Naive thymus-derived CD4-positive, alpha-beta T cell (primary cell): ENCODE measurements at places on chromosomes 11 and 22.

DNA sequence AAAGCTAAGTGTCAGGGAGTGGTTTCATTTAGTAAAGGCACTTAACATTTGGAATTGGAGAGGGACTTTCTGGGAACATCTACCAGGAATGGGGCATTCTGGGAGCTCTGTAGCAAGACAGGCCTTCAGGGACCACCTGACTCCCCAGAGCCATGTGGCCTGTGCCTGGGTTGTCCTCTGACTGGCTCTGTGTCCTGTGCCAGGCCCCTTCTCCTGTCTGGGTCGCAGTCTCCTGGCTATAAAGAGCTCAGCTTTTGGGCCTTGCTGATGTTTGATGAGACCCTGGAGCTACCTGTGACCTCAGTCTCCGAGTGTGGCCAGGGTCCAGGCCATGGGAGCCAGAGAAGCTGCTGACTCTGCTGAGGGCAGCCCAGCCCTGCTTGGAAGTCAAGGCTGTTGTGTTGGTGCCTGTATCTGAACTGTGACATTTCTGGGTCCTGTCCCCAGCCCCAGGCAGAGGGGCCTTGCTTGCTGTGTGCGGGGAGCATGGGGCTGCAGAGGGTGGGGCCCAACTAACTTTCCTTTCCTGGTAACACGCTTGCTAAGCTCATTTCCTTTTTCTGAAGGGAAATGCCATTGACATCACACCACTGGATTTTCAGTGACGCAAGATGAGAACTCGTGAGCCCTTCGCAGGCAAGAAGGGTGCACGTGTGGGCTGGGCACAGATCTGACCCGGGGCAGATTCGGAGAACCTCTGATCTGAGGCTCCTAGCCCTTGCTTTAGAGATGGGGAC, 41.3 kb downstream of the LRRC32 start:
- H3K27me3 ChIP-seq, result no peaks in the 10 kb centered on the region
- no peaks in the 10 kb centered on the region for H3K4me1 ChIP-seq
- DNase-seq, result no peak
- no peak overlapping the region for H3K4me3 ChIP-seq
- no peak overlapping the region for H3K27ac ChIP-seq

GRCh38 chr11:71451596-71452198, 1.3 kb upstream of the NADSYN1 start:
- peaks cover 41% of the 10 kb centered on the region for H3K4me1 ChIP-seq
- H3K4me3 ChIP-seq, result peak overlapping the region; percentile 97
- peak overlapping the region; percentile 92 for H3K27ac ChIP-seq
- H3K36me3 ChIP-seq, result peaks cover 1% of the 10 kb centered on the region

DNA sequence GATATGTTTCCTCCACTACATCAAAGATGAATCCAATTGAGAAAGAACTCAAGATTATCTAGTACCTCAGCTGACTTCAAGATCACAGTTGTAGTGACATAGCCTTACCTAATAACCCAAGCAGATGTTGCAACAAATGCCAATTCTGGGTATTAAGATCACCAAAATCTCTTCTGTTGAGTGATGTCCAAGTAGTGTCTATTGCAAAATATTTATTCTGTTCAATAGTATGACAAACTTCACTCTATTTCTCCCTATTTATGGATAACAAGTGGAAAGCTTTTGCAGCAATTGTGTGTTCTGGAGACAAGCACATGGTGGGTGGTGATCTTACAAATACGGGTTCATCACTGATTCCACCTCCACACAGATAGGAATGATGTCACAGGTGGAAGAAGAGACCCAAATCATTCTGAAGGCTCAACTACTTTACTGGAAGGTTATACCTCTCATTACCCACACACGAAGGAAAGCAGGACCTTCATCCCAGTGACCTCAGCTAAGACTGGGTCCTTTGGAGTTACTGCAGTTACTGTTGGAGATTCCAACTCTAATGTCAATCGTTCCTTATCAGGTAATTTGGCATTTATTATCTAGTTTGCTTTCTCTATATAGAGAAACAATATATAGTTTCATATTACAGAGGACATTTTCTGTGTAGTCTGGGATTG, 72.0 kb downstream of the CD44 start:
- peaks cover 63% of the 10 kb centered on the region for H3K36me3 ChIP-seq
- no peak overlapping the region for H3K27ac ChIP-seq
- no peak overlapping the region for H3K4me3 ChIP-seq
- peaks cover 23% of the 10 kb centered on the region for H3K4me1 ChIP-seq

- no peak overlapping the region for H3K27ac ChIP-seq
- H3K4me1 ChIP-seq, result peaks cover 15% of the 10 kb centered on the region
- DNase-seq, result no peak
- no peaks in the 10 kb centered on the region for H3K36me3 ChIP-seq
Measured at GRCh38 chr11:64444838-64445441, 86.0 kb downstream of the RPS6KA4 start.

DNA sequence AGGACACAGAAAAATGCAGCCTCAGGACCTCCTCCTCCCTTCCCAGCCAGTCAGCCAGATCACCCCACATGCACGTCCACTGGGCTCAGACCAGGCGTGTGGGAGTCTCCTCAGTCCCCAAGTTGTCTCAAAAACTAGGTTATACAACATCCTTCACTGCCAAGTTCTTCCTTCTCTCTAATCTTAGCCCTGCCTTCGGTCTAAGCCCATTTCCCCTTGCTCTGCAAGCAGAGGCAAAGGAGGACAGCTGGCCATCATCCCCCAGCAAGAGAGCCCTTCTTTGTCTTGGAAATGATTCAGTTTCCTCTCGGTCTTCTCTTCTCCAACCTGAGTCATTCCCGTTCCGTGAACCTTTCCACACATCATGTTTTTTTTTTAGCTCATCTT, 14.0 kb upstream of the NRGN start:
- H3K4me3 ChIP-seq, result no peak overlapping the region
- no peaks in the 10 kb centered on the region for H3K36me3 ChIP-seq
- no peaks in the 10 kb centered on the region for H3K27me3 ChIP-seq
- DNase-seq, result no peak

GRCh38 chr11:38305682-38306081, 1707.6 kb upstream of the RAG2 start:
- no peaks in the 10 kb centered on the region for H3K27me3 ChIP-seq
- no peaks in the 10 kb centered on the region for H3K36me3 ChIP-seq
- DNase-seq, result no peak
- no peak overlapping the region for H3K4me3 ChIP-seq
- no peak overlapping the region for H3K27ac ChIP-seq

GRCh38 chr11:75198278-75198973, 42.1 kb upstream of the TPBGL start:
- peaks cover 2% of the 10 kb centered on the region for H3K27me3 ChIP-seq
- H3K36me3 ChIP-seq, result no peaks in the 10 kb centered on the region
- DNase-seq, result no peak

DNA sequence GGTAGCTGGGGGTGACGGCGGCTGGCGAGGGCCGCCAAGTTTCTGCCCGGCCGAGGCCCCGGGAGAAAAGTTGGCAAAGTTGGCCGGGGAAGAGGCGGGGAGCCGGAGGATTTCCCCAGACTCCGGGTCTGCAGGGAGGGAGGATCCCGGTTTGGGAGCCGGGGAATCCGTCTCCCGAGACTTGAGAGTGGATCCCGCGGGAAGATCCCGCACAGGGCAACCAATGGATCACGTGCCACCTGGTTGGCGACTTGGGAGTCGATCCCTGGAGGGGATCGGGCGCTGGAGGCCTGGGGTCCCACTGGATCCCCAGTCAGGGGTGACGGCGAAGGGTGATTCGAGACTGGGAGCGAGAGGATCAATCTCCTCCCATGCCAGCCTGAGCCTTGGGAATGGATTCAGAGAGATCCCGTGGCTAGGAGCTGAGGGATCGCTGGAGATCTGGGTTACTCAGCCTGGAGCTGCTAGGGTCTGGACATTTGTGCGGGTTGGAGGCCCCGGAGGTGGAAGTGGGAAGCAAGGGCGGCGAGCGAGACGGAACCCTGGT, 394 bp downstream of the KIAA1671 start:
- peak overlapping the region; percentile 86 for H3K4me3 ChIP-seq
- H3K4me1 ChIP-seq, result peaks cover 9% of the 10 kb centered on the region
- no peak for DNase-seq

GRCh38 chr11:2142762-2143202, 3.6 kb upstream of the IGF2 start:
- no peaks in the 10 kb centered on the region for H3K36me3 ChIP-seq
- peaks cover 7% of the 10 kb centered on the region for H3K27me3 ChIP-seq
- H3K4me3 ChIP-seq, result no peak overlapping the region
- DNase-seq, result no peak
- H3K27ac ChIP-seq, result no peak overlapping the region

DNA sequence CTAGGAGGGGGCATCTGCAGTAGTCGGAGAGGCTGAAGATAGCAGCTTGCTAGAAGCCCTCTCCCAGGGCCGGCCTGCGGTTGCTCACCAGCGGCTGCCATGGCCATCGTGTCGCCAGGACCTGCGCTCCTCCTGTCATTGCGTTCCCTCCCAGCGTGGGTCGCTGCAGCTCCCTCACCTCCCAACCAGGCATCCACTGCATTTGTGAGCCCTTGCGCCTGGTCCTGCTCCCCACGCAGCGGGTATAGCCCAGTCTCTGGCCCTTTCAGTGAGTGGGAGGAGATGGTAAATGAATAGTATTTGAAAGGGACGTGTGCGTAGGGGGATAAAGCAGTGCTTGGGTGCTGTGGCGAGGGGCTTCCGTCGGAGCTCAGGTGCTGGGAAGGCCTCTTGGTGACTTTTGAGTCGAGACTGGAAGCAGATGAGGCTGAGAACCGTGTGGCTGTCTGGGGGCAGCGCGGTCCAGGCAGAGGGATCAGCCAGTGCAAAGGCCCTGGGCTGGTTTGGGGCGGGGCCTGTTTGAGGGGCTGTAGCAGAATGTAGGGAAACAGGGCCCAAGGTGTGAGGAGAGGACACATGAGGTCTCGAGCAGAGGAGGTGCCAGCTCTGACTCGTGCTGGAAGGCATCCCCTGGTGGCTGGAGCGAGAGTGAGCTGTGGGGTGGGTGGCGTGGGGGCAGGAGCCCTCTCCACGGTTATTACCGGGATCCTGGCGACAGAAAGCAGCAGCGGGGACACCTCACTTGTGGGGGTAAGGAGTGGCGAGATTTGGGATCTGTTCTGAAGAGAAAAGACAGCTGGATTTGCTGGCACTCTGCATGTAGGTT, 39.3 kb downstream of the LRP5 start:
- H3K27ac ChIP-seq, result no peak overlapping the region
- no peaks in the 10 kb centered on the region for H3K27me3 ChIP-seq
- H3K4me3 ChIP-seq, result no peak overlapping the region
- no peak for DNase-seq
- H3K4me1 ChIP-seq, result no peaks in the 10 kb centered on the region

DNA sequence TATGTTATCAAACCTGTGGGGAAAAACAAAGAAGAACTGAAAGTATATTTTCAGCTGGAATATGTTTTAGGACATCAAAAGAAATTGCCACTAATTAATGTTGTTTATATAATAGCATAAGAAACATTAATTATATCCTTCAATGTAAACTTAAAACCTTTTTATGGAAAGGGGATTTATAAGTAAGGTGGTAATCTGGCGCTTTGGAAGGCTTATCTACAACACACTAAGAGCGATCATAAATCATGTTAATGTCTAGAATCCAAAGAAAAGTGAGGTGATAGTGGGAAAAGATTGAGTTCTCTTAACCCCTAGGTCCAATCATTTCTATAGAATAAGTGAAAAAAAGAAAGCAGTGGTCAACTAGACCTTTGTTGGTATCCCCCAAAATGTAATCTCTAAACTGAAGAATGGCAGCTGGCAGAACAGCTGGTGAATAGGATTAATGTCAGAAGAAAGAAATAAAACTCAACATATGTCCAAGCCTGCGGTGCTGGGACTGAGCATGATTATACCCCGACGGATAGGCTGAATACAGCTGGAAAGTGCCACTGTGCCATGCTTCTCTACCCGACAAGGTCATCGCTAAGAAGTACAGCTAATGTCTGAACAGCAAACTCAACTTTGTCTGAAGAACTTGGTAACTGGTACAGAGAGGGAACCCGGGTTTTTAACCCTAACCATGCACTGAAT, 64.0 kb downstream of the SOX6 start:
- no peaks in the 10 kb centered on the region for H3K4me1 ChIP-seq
- no peak overlapping the region for H3K4me3 ChIP-seq
- no peaks in the 10 kb centered on the region for H3K36me3 ChIP-seq
- no peak overlapping the region for H3K27ac ChIP-seq
- H3K27me3 ChIP-seq, result no peaks in the 10 kb centered on the region

DNA sequence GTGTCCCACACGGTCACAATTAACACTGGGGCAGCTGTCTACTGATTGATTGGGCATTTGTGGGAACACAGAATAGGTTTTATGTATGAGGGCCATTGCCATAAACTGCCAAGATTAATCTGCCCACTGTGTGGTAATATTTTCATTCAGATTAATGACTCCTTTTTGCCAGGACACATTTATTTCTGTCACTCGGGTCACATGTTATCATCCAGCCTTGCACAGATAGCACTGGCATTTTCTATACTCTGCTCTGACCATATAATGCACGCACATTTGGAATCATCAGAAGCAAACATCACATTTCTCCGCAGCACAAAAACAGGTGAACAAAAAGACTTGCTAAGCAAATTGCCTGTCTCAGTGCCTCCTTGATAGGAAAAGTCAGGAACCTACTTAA, 138.3 kb downstream of the CADM1 start:
- H3K27me3 ChIP-seq, result no peaks in the 10 kb centered on the region
- DNase-seq, result no peak
- H3K36me3 ChIP-seq, result no peaks in the 10 kb centered on the region
- H3K4me1 ChIP-seq, result no peaks in the 10 kb centered on the region

- no peaks in the 10 kb centered on the region for H3K27me3 ChIP-seq
- no peaks in the 10 kb centered on the region for H3K4me1 ChIP-seq
- no peak overlapping the region for H3K27ac ChIP-seq
- no peak for DNase-seq
- H3K36me3 ChIP-seq, result no peaks in the 10 kb centered on the region
Measured at GRCh38 chr11:16685914-16686313, 52.5 kb upstream of the C11orf58 start.

GRCh38 chr11:66267379-66268243, 828 bp upstream of the RAB1B start:
- peak; percentile 91 for DNase-seq
- peaks cover 16% of the 10 kb centered on the region for H3K4me1 ChIP-seq
- peak overlapping the region; percentile 90 for H3K27ac ChIP-seq
- no peaks in the 10 kb centered on the region for H3K27me3 ChIP-seq
- H3K4me3 ChIP-seq, result peak overlapping the region; percentile 91

- H3K36me3 ChIP-seq, result no peaks in the 10 kb centered on the region
- peak within 1 kb of the TSS; percentile 95 for H3K27ac ChIP-seq
- H3K4me3 ChIP-seq, result peak within 1 kb of the TSS; percentile 72
- H3K27me3 ChIP-seq, result no peaks in the 10 kb centered on the region
- peaks cover 40% of the 10 kb centered on the region for H3K4me1 ChIP-seq
Measured at GRCh38 chr22:21567456-21568346, at the start of gene UBE2L3. Gene UBE2L3 (plus strand): TSS chr22:21567714. CDS start chr22:21567745, 31 bp downstream.

DNA sequence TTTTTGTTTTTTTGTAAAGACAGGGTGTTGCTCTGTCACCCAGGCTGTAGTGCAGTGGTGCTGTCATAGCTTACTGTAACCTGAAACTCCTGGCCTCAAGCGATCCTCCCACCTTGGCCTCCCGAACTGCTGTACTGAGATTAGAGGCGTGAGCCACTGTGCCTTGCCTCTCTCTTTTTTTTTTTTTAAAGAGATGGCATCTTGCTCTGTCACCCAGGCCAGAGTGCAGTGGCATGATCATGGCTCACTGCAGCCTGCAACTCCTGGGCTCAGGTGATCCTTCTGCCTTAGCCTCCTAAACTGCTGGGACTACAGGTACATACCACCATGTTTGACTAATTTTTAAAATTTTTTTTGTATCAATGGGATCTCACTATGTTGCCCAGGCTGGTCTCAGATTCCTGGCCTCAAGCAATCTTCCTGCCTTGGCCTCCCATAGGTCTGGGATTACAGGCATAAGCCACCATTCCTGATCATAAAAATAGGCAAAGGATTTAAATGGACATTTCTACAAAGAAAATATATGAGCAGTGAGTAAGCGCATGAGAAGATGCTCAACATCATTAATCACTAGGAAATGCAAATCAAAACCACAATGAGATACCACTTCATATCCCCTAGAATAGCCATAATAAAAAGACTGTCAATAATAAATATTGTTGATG, 17.3 kb upstream of the CLNS1A start:
- H3K27ac ChIP-seq, result no peak overlapping the region
- H3K4me3 ChIP-seq, result no peak overlapping the region
- no peak for DNase-seq
- H3K36me3 ChIP-seq, result no peaks in the 10 kb centered on the region
- H3K27me3 ChIP-seq, result no peaks in the 10 kb centered on the region
